ENCODE measurements at places on chromosomes 2 and 18.
A peak's percentile ranks its signal among the peaks of the same experiment; 100 is the strongest.

DNA sequence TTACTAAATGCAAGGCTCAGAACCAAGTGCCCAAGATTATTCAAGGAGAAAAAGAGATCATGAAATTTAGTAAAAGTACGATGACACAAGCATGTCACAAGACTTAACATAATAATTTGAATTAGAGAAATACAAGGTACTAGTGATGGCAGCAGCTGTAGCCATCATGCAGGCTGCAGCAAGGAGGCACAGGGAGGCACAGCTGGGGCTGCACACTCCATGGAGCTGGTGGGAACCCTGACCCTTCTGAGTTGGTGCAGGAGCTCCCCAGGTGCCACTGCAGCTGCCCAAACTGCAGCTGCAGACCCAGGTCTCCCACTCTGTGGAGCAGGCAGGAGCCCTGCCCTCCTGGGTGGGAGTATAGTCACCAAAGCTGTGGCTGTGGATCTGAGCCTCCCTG lies 46.0 kb downstream of the COL3A1 start:
- no peak for DNase-seq

- DNase-seq = no peak
These were observed 9.1 kb downstream of the MFSD6 start for GRCh38 chr2:190417045-190417842.

DNA sequence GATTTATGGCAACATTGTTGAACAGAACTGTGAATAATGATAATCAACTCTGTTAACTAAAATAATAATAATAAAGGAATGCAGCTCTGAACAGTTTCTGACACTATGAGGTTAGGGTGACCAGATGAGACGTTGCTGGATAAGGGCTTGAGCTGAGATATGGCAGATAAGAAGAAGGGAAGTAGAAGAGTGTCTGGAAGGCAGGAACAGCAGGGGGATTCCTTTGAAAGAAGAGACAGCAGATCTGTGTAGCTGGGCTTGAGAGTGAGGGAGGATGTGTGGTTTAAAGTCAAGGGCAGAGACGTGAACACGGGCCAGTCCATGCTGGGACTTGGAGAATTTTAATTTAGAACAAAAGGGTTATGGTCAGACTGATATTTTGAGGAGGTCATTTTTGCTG lies 273.1 kb upstream of the SLC14A2 start:
- no peak for DNase-seq

DNA sequence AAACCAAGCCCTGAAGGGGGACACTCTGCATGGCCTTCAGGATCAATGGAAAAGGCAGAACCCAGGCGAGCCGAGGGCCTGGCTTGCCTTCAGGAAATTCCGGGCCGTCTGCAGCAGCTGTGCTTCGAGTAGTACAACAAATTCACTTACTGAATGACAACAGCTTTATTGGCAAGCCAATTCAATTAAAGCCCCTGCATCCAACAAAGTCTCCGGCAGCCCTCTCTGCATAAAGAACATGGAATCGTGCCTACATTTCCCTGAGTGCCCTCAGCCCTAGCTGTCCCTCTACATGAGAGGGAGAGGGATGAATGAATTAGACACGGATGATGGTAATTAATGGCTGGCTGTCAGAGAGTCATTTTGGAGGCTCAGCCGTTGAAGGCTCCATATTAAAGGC lies 189.0 kb downstream of the BCL11A start:
- DNase-seq = no peak

GRCh38 chr2:75605770-75606529 lies 40.6 kb upstream of the MRPL19 start:
- peak; percentile 93 for DNase-seq

GRCh38 chr2:102355526-102356380 lies at the start of gene IL18R1:
Gene IL18R1, plus strand, starts transcription at chr2:102355796. Its CDS starts 6,865 bp downstream, at chr2:102362661.
- DNase-seq = no peak
